Gastrocnemius medialis (tissue), 4 donors: ENCODE measurements at places on chromosomes 5 and 9. TPM values are rescaled to one million over a fixed set of nuclear protein-coding genes. Genes with fewer than 3 reads are reported as not detected.

Gene PCDHGA11
- 1.2 TPM for total RNA-seq

Gene PCDHA1
- total RNA-seq = not detected

Gene FAM78A
- total RNA-seq = 16.0 TPM

Gene PCDHGA7
- total RNA-seq = 2.4 TPM

Gene CORO2A
- total RNA-seq = 0.05 TPM

Gene TRIM23
- 26.1 TPM for total RNA-seq

Gene TXN
- 71.6 TPM for total RNA-seq

Gene NDUFS4
- 159 TPM for total RNA-seq

Gene GHR
- 62.1 TPM for total RNA-seq

Gene N4BP3
- 3.2 TPM for total RNA-seq

Gene FGFR4
- 3.5 TPM for total RNA-seq

Gene RAD1
- 18.9 TPM for total RNA-seq

Gene ORM1
- not detected for total RNA-seq

Gene ZNF169
- total RNA-seq = 1.0 TPM

Gene RNF44
- total RNA-seq = 6.8 TPM

Gene FBLL1
- not detected for total RNA-seq

Gene KLHL3
- total RNA-seq = 4.6 TPM

Gene INSL4
- total RNA-seq = 0.20 TPM
